Glutamatergic neuron (in vitro differentiated cells): ENCODE measurements at places on chromosomes 2 and 18.

DNA sequence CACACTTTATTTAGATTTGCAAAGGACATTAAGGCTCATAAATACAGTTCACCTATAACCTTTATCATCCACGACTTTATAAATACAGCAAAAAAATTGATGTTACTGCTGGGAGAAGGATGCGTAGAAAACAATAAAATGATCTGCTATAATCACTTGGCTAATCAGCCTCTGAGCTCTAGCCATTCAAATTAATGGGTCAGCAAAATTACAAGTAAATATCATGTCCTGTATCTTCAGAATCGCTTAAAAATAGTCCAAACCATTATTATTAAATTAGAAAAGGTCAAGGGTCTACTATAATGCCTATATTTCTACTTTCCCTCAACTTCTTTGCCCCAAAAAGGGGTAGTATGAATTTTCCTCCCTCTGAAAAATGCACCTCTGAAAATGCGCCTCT is 40.3 kb downstream of the OLA1 start:
- DNase-seq: no peak

- no peak for DNase-seq
Measured at GRCh38 chr2:8719528-8719927, 37.7 kb downstream of the ID2 start.

- no peak for DNase-seq
Measured at GRCh38 chr2:216698293-216698692, 2.9 kb upstream of the IGFBP5 start.

DNA sequence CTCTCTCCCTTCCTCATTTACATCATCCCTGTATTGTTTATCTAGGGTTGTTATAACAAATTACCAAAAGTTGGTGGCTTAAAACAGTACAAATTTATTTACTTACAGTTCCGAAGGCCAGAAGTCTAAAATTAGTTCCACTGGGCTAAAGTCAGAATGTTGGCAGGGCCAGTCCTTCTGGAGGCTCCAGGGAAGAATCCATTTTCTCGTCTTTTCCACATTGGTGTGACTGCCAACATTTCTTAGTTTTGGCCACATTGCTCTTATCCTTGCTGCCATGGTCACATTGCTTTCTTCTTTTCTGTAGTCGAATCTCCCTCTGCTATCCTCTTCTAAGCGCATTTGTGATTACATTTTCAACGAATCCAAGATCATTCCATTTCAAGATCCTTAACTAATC is 34.7 kb downstream of the ICOS start:
- DNase-seq: no peak

DNA sequence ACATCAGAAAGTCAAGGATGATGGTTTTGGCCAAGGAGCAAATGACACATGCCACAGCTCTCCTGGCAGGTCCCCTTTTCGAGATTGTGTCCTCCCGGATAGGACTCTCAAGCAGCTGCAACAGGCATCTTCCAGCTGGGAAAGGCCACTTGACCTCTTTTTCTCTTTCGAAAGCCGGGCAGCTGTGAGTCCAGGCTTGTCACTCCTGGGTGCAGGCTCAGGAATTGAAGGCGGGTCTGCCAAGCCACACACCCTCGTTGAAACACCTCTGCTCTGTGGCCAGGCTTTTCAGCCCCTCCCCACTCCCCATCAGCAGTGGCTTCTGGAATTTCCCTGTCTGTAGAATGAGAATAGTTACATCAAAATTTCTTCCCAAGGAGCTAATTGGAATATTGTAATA is 98.0 kb downstream of the CCDC138 start:
- no peak for DNase-seq
